ENCODE measurements at places on chromosomes 7 and 10.

DNA sequence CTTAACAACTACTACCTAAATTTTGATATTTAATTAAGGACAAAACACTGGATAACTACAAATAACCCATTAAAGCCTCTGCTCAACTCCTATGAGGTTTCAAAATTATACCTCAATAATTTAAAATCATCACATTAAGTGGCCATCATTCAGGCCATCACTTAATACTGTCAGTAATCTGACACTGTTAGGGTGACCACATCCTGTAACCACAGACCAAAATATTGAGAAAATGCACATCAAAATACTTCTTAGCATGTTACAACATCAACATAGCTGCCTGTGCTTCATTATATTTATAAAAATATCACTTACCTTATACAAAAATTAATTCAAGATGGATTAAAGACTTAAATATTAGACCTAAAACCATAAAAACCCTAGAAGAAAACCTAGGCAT lies 23.3 kb downstream of the SEM1 start:
- DNase-seq = no peak

GRCh38 chr7:154879629-154880028 lies 123.3 kb downstream of the PAXIP1 start:
- no peak for DNase-seq

DNA sequence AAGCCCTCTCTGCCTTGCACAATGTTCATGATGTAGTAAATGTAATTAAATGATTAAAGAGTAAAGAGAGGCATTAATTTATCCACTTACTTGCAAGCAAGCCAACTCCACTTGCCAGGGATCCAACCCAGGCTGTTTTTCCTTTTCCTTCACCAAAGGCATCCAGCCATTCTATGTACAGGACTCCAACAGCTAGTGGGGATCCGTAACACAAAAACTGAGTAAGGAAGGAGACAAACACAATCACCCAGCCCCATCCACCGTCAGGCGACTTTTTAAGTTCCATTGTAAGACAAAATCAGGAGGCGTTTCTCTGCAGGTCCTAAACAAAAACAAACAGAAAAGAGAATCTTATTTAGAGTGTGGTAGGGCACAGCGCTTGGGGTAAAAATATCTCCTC lies 25.6 kb downstream of the SLC16A9 start:
- no peak for DNase-seq

- DNase-seq = no peak
Measured at GRCh38 chr7:36299823-36300341, 89.8 kb upstream of the ANLN start.

- peak; percentile 17 for DNase-seq
Measured at GRCh38 chr10:96395931-96396877, 37.4 kb upstream of the OPALIN start.
